ENCODE measurements at places on chromosomes 7 and 10.
A peak's percentile ranks its signal among the peaks of the same experiment; 100 is the strongest.

- DNase-seq: no peak
These were observed 29.3 kb upstream of the ITGB8 start for GRCh38 chr7:20301311-20301939.

GRCh38 chr10:131180740-131181415, 130.6 kb downstream of the TCERG1L start:
- DNase-seq: no peak

DNA sequence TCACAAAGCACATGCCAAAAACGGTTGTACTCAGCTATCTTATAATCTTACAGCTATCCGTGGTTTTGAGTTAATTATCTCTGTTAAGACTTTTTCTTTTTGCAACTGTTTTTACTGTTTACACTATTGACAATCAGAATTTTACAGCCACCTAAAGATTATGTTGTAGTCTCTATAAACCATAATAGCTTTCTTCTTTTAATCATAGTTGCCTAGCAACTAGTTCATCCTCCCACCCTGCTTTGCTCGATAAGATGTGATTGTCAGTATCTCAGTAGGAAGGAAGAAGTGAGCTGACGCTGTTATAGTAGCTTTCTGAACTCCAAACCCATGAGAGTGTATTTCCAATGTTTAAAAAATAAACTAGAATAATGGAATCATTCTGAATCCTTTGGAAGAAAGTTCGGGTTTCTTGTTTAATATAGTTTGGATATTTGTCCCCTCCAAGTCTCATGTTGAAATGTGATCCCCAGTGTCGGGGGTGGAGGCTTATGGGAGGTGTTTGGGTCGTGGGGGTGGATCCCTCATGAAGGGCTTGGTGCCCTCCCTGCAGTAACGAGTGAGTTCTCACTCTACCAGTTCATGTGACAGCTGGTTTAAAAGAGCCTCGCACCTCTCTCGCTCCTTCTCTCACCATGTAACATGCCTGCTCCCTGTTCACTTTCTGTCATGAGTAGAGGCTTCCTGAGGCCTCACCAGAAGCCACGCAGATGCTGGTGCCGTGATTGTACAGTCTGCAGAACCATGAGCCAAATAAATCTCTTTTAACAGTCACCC, 68.1 kb downstream of the SVOPL start:
- DNase-seq: no peak

GRCh38 chr7:137996386-137996851, 5.5 kb downstream of the CREB3L2 start:
- DNase-seq: no peak

GRCh38 chr7:82841828-82842227, 320.9 kb downstream of the PCLO start:
- no peak for DNase-seq

- no peak for DNase-seq
These were observed 2.6 kb downstream of the ABCA13 start for GRCh38 chr7:48173756-48174382.

DNA sequence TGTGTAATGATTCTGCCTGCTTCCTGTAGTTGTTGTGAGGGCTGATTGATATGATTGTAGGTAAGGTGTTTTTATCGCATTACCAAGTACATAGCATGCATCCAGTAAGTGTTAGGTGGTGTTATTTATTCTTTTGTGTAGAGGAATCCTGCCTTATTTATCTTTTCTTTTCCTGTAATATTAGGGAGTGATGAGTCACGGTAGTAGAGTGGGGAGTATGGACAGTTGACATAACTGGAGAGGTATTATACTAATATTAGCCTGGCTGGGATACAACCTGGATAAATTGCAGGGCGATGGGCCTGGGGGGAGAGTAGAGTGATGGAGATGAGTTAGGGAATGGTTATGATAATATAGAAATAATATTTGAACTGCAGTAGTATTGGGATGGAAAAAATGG, 9.8 kb downstream of the SDK1 start:
- DNase-seq: no peak

- no peak for DNase-seq
These were observed 48.1 kb downstream of the FAM13C start for GRCh38 chr10:59314268-59314667.

- DNase-seq: no peak
These were observed 12.5 kb upstream of the GNA12 start for GRCh38 chr7:2856388-2857169.

- DNase-seq: no peak
These were observed 2.7 kb downstream of the HTR7 start for GRCh38 chr10:90855126-90855525.

- DNase-seq: no peak
These were observed 215.8 kb downstream of the MLLT10 start for GRCh38 chr10:21749788-21750187.

DNA sequence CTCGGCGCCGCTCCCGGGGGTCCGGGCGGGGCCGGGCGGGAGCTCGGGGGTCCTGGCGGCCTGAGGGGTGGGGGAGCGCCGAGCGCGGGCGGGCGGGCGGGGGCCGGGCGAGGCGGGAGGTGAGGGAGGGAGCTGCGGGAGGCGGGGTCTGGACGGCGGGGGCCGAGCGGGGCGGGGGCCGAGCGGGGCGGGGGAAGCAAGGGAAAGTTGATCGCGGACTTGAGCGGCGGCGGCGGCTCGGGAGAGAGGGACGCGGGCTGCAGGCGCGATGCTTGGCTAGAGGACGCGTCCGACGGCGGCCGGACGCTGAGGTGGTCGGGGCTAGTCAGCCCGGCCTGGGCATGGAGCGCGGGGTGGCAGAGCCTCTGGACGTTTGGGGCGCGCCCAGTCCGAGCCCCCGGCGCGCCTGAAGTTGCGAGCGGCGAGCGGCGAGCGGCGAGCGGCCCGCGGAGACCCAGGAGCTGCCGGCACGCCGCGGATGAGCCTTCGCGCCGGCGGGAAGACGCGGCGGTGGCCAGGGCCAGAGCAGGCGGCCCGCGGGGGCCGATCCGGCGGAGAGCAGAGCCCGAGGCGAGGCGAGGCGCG, at the start of gene CDH23:
Gene CDH23 (plus strand): TSS at position 210 of the 585 bp plus-strand sequence. CDS start 42,912 bp downstream, outside the sequence.
- no peak for DNase-seq

- no peak for DNase-seq
These were observed 37.0 kb upstream of the MXI1 start for GRCh38 chr10:110170142-110170971.

DNA sequence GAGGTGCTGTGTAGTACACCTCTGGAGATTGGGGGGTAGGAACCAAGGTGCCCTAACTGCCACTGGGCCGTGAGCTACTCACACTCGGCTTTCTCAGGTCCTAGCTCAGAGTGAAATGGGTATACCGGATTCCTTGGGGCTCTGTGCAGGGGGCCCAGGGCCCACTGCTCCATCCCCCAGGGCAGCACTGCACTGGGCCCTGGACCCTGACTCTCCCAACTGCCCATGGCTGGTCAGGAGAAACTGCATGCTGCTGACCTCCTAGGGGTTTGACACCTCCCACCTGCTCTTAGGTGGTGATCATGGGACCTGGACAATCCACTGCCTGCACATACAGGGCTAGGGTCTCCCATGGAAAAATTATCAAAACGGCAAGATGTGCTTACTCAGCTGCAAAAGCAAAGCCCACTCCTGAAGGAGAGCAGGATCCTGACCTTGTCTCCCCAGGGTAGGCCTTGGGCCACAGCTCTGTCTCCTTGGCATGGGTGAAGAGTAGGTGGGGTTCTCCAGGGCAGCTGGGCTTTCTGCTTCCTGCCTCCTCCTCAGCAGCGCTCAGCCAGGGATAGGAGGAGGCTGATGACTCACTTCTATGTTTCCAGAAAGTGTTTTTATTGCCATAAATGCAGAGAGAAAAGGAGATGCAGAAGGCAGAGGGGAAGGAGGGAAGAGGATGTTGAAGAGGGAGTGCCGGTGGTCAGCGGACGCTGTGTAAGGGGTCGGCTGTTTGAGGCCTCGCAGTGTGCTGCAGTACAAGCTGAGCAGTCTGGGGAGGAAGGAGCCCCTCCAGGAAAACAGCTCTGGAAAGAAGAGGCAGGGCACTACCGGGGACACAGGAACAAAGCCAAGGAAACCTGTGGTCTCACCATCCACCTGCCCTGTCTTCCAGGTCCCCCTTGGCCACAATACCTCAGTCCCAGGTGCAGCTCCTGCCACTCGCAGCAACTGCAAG, 107.8 kb downstream of the ARHGAP22 start:
- DNase-seq: no peak

GRCh38 chr10:118032564-118032963, 14.2 kb downstream of the RAB11FIP2 start:
- no peak for DNase-seq

- DNase-seq: no peak
These were observed 27.1 kb downstream of the SMNDC1 start for GRCh38 chr10:110277591-110277990.

DNA sequence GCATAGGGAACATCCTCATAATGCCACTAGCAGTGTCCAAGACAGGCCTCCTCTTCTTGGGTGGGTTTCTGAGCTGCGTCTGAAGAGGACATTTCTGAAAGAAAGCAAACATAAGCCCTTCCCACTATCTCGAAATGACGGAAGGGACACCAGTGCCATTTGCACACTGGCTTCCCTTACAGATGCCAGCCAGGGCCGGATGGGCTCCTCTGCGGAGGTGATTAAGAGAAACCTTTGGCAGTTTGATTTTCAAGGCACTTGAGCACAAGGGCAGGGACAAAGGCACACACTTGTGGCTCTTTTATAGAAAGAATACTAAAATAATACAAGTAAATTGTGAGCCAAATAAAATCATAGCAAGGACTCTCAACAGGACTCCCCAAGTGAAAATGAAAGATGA, 106.6 kb upstream of the CELF2 start:
- DNase-seq: no peak

DNA sequence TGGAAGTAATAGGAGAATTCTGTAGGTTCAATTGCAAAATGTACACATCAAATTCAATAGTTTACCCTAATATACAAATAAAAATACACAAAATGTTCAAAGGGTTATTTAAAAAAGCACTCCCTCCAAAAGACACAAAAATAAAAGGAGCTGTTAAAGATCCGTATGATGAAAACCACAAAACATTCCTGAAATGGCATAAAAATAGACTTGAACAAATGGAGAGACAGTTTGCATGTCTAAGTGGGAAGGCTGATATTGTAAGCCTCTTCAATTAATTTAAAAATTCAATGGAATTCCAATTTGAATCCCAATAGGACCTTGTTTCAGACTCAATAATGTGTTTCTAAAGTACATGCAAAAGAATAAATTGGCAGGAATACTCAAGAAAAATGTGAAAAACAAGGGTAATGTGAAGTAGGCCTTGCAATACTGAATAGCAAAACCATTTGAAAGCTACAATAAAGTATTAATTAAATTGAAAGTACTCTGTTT, 38.0 kb upstream of the INSYN2A start:
- DNase-seq: no peak

DNA sequence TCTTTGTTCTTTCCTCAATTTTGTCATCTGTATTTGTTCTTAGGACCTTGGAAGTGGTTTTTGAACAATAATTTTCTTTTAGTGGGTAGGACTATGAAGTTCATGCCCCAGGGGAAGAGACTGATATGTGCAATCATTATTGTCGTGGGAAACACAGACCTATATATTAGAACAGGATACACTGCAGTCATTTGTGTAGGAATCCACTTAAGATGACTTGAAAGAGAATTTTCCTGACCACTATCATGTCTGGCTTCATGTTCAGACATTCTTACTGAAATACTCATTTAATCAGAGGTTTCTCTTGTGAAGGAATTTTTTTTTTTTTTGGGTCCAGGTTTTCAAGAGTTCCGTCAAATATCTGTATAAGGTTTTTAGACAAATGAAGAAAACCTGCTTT, 163.6 kb downstream of the SUGCT start:
- DNase-seq: no peak

DNA sequence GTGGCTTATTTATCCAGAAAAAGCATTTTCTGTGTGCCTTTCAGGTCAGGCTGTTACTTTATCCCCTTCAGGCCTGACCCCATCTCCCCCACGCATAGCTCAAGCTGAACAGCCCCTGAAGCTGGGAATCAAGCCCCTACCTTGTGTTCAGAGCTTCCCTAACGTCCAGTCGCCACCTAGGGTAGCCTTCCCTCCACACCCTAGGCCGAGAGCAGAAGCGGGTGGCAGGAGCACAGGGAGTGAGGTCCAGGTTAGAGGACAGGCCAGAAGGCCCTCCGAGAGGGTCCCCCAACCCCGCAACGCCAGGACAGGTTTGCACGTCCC, 479 bp upstream of the SEMA4G start:
- no peak for DNase-seq

DNA sequence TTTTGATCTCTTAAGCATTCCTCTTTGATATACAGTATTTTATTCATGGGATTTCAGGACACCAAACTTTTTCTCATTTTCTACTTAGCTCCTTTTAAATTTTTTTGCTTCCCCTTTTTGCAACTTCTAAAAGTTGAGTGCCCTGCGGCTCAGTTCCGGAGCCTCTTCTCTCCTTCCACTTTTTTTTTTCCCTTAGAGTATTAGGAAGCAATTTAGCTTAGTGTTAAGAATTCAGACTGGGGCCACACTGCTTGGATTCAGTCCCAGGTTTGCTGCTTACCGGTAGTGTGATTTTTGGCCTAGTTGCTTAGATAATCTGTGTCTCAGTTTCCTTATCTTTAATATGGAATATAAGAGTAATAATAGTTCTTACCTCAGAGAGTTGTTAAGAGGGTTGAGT, 3.4 kb downstream of the STAM start:
- no peak for DNase-seq

- DNase-seq: peak; percentile 77
These were observed 13.7 kb upstream of the WAPL start for GRCh38 chr10:86535132-86535882.

- DNase-seq: peak; percentile 63
These were observed 513.0 kb downstream of the INHBA start for GRCh38 chr7:41189866-41190265.

- no peak for DNase-seq
These were observed 247.6 kb downstream of the AUTS2 start for GRCh38 chr7:69845721-69846495.

DNA sequence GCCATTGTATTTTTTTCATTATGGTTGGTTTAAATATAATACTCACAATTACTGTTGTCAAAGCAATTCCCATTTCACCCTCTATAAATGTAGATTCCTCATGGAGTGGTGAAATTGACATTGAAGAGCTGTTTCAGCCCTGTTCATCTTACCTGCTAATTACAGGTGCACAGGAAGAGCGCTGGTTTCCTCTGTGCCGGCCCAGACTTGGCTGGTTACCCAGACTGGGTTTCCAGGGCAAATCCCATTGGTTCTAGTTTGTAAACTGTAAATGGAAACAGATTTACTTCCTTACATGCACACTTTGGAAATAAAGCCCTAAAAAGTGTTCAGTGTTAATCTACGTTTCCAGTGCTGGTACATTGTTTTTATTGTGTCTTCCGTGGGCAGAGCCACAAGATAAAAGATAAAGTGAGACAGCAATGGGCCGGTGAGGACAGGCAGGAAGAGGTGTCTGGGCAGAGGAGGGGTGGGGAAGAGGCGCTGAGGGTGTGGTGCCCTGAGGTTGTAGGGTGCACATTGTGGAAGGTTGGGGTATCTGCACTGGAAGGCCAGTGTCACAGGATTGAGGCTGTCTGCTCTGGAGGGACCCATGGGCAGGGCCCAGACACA, 71.6 kb upstream of the ZPBP start:
- no peak for DNase-seq

- DNase-seq: no peak
These were observed 134.9 kb downstream of the CAMK1D start for GRCh38 chr10:12484002-12484918.

GRCh38 chr7:95199779-95200558, 124.4 kb downstream of the PON1 start:
- no peak for DNase-seq

- DNase-seq: no peak
These were observed 187.5 kb downstream of the NRP1 start for GRCh38 chr10:33147013-33147310.
